G401 (cell line): ENCODE measurements at places on chromosomes 2 and 18.

- DNase-seq, result no peak
Observed at GRCh38 chr18:79834834-79835233, 37.1 kb downstream of the KCNG2 start.

DNA sequence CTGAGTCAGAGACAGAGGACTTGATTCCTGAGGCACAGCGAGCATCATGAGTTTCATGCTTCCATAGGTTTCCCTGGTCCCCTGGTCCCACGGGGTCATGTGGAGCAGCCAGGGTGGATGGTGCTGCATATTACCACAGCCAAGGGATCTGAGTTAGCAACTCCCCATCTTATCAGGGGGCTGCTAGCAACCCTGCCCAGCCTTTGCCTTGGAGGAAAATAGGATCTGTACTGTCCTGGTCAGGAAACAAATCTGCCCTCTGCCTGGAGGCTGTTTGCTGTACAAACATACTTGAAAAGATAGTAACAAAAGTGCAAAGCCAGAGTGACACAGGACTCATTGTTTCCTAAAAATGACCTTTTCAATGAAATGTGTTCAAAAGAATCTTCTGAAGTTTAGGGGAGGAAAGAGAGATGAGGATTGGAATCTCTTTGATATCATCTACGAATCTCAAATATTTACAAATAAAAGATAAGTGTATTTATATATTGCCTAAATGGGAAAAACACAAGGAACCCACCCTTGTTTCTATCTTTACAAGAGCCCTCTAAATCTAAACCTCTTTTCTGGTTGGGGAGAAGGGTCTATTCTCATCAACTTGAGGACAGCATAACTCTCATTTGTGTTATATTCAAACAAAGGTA lies 194.8 kb downstream of the CD226 start:
- DNase-seq, result no peak

- no peak for DNase-seq
Observed at GRCh38 chr2:101766871-101767739, 69.6 kb downstream of the MAP4K4 start.

DNA sequence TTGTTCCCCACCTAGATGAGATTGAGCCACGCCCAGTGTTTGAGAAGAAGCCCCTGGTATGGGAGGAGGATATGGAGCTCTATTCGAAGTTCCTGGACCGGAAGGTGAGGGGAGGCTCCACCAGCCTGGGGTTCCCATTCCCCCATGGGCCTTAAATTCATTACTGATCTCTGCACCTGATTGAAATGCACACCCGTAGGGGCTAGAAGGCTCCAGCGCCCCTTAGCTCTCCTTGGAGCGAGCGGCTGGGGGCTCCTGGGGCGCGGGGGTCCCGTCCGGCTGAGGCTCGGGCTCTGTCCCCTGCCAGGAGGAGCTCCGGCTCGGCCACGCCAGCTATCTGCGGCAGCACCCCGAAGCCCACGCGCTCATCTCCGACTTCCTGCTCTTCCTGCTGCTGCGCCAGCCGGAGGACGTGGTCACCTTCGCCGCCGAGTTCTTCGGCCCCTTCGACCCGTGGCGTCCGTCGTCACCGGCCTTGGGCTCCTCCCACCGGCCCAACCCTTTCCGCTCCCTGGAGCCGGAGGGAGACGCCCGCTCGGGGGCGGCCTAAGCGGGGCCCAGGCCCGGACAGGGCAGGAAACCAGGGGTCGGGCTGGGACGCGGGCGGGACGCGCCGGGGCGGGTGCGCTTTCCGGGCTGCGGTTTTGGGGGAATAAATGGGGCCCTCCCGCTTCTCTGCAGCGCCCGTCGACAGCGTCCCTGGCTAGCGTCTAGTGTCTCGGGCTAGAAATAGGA lies 10.9 kb downstream of the CATIP start:
- DNase-seq, result peak; percentile 45

- DNase-seq, result no peak
Observed at GRCh38 chr2:46824611-46825010, 91.0 kb downstream of the MCFD2 start.

- no peak for DNase-seq
Observed at GRCh38 chr18:79339094-79339908, 56.4 kb upstream of the NFATC1 start.
